Stimulated activated CD4-positive, alpha-beta T cell treated with anti-CD3 and anti-CD28 coated beads, TNF-alpha, amount 100 ng/mL, for 48 hours (primary cell): ENCODE measurements at places on chromosomes 1 and 21.

DNA sequence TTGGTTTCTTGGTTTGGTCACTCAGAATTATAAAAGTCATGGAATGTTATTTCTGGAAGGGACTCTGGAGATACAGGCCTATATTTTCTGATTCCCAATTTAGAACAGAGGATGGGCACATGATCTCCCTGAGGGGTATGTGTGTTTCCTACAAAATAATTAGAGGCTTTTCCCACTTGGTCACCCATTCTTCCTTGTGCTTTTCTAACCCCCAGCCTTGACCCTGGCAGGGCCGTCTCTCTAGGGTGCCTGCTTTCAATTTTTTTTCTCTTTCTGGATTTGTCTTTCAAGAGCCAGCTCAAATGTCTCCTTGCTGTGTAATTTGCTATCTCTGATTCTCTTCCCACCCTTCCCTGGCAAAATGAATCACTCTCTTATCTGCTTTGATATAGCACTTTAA, 131.9 kb downstream of the HLX start:
- DNase-seq = no peak

DNA sequence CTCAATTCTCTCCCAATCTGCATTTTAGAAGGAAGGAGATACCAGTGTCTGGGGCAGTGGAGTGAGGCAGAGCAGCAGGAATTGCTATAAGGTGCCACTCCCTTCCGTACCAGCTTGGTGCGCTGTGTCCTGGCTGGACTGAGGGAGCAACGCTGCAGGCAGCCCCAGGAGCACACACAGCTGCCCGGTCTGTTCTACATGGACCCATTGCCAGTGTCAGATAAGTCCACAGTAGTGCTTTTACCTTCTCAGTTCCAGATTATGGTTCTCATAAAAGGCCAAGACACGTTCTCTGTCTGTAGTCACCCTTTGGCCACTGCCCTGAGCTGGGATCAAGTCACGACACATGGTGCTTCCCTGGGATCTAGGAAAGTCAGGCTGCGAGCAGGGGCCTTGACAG, 44.1 kb upstream of the BARHL2 start:
- DNase-seq = no peak

DNA sequence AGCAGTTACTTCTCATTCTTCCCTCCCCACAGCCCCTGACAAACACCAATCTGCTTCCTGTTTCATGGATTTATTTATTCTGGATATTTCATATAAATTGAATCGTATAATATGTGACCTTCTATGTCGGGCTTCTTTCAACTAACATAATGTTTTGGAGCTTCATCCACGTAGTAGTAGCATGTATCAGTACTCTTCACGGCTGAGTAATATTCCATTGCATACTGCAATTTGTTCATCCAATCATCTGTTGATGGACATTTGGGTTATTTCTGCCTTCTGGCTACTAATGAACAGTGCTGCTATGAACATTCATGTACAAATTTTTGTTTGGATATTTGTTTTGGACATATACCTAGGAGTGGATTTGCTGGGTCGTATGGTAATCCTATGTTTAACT, 1.9 kb upstream of the KAZN start:
- DNase-seq = no peak

DNA sequence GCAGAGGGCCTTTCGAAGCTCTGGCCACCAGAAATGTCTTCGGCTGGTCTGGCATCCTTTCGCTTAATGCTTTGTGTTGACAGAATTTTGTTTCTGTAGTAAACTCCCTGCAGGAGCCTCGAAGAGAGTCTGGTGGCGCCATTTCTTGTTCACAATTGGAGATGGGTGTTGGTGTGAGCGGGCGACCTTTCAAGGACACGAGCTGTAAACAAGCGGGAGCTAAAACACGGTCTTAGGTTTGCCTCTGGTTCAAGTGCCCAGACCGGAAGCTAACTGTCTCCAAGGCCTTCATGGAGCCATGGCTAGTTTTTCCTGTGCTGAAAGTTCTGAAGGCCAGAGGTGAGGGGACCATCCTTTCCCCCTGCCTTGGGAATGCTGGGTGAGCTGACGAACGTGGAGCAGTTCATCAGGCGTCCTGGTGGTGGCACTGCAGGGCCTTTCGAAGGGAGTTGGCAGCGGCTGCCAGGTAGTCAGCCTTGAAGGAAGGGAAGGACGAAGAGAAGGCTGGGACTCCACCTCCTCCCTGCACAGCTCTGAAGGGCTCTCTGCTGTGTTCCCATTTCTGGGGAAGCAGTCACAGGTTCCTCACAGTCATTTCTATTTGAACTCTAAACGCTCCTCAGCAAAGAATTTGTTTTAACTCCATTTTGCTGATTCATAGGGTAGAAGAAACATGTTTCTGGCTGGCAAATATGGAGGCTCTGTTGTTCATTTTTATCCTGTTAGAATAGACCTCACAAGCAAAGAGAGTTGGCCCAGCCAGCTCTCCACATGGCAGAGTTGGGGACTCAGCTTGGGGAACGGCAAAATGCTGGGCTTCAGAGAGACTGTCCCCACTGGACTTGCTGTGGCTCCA, 35.2 kb downstream of the URB2 start:
- peak; percentile 51 for DNase-seq
